ENCODE measurements at places on chromosomes 3 and 15. TPM values are rescaled to one million over a fixed set of nuclear protein-coding genes. Genes with fewer than 3 reads are reported as not detected.
A peak's percentile ranks its signal among the peaks of the same experiment; 100 is the strongest.

GRCh38 chr15:49865925-49866757, 245.3 kb downstream of the DTWD1 start:
- DNase-seq, result no peak

GOLGA8J gene
- total RNA-seq, result not detected

ZCWPW2 gene
- 0.79 TPM for total RNA-seq

PPM1L gene
- 29.4 TPM for total RNA-seq

DNA sequence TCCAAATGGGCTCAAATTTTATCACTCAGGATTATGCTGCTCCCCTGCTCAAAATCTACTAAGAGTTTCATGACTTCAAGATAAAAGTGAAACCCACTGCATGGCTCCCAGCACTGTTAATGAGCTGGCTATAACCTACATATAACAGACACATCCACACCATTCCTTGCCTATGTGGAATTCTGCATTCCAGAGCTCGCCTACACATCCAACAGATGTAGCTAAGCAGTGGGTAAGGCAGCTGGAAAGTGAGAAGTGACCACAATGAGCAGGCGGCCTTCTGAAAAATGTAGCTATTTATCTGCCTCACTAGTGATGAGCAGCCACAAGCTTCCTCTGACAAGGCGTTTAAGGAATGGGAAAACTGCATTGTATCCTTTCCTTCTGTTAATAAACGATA, 92.0 kb upstream of the TRIM42 start:
- no peak for DNase-seq

DNA sequence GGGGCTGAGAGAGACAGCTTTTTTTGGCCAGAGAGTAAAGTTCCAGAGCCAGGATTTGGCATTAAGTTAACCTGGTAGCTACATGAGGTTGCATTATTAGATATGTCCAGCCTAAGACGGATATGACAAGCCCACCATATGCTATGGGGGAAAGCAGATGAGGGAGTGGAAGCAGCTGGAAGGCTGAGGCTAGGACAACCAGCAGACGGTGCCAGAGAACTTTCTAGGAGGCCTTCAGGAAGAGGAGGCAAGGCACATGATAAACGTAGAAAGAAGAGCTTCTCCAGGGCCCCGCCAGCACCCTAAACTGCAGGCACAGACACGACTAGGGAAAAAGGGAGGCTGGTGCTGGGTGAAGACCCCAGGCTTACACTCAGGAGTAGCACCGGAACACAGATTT, 87.0 kb downstream of the CTNNB1 start:
- no peak for DNase-seq

DNA sequence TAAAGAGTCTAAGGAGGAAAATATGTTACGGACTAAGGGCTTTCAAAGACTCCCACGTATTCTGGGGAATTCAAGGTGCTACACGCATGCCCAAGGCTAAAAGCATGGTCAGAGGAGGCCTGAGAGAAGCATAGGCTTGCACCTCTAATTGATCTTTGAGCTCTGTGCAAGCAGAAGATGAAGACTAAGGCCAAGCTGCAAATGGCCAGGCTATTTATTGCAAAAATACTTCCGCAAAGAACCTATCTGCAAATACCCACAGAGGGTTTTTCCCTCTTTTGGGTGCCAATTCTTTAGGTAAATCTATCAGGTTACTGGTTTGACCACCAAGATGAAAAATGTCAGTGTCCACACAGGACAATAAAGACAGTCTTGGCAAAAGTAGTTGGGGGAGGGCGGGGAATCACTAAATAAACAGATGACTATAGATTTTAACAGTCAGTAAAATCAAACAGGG, 119.5 kb downstream of the STAG1 start:
- no peak for DNase-seq

GRCh38 chr3:45719655-45720487, 30.7 kb downstream of the SACM1L start:
- DNase-seq, result no peak

GRCh38 chr15:57972864-57973263, 92.6 kb downstream of the ALDH1A2 start:
- DNase-seq, result no peak

TMEM45A gene
- 0.60 TPM for total RNA-seq

GRCh38 chr15:63918317-63918672, 84.5 kb upstream of the HERC1 start:
- DNase-seq, result peak; percentile 22

PRSS50 gene
- total RNA-seq, result not detected

C15orf62 gene
- not detected for total RNA-seq

EPHB3 gene
- total RNA-seq, result 4.1 TPM

DNA sequence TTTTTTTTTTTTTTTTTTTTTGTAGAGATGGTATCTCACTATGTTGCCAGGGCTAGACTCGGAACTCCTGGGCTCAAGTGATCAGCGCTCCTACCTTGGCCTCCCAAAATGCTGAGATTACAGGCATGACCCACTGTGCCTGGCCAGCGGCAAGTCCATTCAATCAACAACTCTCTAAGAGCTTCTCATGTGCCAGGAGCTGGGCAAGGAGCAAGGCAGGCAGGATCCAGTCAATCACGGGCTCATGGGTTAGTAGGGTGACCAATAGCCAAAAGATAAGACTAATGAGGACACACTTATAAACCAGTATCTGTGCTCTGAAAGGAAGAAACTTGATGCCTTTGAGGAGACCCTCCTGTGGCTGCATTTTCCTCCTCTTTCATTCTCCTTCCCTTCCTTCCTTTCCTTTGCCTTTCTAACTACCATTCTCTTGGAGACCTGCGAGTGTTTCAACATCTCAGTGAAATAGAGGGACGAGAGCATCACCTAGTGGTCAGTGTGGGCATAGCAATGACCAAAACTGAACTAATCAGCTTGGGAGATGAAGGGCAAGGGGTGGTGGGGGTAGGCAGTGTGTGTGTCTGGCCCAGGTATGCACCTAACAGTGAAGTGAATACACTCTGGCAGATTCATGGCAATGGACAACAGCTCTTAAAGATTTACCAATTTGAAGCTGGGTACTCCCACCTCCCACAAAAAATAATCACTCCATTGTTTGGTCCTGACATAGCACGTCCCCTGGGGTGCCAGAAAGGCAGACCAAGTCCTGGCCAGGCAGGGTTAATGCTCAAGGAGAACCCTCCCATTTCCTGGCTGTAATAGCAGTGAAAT, 6.3 kb downstream of the RPP25 start:
- DNase-seq, result peak; percentile 84

DNA sequence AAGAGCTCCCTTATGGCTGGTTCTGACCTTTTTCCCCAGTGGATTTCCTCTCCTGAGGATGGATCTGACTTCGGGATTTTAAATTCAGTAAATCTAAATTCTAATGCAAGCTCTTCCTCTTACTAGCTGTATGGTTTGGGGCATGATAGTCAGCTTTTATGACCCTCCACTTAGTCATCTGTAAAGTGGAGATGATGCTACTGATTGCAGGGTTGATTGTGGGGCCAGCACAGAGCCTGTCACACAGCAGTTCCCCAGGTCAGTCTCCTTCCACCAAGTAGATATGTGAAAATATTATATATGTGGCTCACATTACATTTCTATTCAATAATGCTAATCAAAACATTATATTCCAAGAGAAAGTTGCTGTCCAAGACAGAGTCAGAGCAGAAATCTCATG, 141.3 kb upstream of the UBE2E1 start:
- no peak for DNase-seq

ADIPOQ gene
- not detected for total RNA-seq

GOLGA6L7 gene
- not detected for total RNA-seq

DNA sequence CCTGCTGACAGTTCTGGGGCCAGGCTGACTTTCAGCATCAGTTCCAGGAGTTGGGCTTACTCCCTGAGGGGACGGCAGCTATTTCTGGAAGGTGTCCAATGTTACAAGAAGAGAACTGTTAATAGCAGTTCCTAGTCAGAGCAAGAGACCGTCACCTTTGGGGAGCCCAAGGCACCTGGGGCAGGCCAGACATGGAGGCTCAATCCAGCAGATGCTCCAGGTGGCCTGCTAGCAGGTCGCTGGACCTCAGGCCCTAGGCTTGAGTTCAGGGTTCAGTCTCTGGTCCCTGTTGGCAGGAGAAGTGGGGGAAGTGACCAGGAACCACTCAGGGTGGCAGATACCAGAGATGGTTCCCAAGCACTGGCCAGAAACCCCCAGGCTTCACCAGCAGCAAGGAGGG, 25.9 kb downstream of the C3orf20 start:
- DNase-seq, result no peak

DNA sequence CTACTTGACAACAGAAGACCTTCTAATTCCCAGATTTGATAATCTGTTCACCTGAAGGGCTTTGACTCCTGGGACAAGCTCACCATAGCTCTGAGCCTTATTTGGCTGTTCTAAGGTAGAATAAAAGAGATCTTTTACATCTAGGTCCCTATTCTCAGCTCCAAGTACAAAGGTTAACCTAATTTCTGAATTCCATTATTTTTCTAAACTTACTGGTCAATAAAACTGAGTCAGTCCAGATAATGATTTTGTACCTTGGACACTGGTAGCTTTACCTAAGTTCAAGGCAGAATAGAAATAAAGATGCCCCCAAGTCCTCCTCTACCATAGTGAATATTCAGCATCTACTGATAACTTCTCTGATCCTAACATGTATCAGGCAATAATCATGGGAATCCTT, 81.8 kb upstream of the MEX3B start:
- DNase-seq, result no peak

- no peak for DNase-seq
Observed at GRCh38 chr3:100029689-100030088, 84.6 kb downstream of the FILIP1L start.
